ENCODE measurements at places on chromosomes 7 and 10.

GRCh38 chr7:24733414-24734060, 23.7 kb downstream of the GSDME start:
- DNase-seq, result no peak

DNA sequence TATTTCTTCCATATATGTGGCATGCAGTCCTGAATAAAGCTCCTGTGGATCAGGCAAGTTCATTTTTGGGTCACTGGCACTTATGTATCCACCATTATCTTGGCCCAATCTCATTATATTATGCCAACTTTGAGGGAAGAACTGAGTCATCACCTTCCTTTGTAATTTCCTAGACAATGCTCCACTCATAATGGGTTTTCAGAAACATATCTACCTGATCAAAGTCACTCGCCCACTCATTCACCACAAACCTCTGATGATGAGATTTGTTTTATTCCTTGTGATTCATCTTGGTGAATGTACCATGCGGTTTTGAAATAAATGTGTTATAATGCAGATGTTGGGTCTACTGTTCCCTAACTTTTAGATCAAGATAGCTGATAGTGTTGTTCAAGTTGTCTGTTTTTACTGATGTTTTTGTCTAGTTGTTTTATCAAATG, 525.8 kb downstream of the KIF20B start:
- no peak for DNase-seq

DNA sequence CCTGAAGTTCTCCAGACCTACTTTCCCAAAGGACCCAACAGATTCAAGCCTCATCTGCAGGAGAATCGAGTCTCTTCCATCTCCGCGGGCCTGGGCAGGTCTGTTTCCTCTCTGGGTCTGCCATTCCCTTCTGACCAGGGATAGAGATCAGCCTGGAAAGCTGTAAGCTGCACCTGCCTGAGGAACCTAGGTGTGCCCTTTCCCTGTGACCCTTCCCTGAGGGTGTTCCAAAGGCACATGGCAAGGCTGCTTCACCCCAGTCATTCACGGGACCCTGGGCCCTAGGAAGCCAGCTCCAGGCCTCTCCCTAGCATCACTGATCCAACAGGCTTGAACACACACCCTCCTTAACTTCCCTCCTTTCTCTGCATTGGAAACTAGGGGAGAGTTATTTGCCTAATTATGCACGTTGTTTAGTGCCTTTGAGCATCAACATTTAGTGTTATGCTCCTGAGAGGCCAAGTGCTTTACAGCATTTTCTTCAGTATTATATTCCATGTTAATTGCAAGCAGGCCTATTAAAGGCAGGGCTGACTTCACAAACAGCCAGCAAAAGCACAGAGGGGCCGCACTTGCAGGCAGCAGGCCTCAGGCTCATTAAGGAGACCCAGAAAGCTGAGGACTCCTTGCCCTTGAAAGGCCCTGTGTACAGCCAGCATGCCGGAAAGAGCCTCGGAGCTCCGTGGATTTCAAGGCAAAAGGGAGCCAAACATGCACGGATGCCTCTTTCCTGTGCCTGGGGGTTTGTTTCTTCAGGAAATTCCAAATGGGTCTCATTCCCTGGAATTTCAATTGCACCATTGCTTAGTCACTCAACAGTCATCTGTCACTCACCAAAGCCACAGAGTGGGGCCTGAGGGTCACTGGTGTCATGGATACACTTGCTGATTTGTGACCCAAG, 91.0 kb upstream of the FAM20C start:
- no peak for DNase-seq

- DNase-seq, result no peak
Observed at GRCh38 chr7:18866359-18867036, 250.9 kb downstream of the TWIST1 start.

- DNase-seq, result no peak
Observed at GRCh38 chr10:94398762-94399161, 3.6 kb upstream of the TBC1D12 start.

GRCh38 chr10:23966504-23967051, 242.4 kb upstream of the KIAA1217 start:
- DNase-seq, result no peak

DNA sequence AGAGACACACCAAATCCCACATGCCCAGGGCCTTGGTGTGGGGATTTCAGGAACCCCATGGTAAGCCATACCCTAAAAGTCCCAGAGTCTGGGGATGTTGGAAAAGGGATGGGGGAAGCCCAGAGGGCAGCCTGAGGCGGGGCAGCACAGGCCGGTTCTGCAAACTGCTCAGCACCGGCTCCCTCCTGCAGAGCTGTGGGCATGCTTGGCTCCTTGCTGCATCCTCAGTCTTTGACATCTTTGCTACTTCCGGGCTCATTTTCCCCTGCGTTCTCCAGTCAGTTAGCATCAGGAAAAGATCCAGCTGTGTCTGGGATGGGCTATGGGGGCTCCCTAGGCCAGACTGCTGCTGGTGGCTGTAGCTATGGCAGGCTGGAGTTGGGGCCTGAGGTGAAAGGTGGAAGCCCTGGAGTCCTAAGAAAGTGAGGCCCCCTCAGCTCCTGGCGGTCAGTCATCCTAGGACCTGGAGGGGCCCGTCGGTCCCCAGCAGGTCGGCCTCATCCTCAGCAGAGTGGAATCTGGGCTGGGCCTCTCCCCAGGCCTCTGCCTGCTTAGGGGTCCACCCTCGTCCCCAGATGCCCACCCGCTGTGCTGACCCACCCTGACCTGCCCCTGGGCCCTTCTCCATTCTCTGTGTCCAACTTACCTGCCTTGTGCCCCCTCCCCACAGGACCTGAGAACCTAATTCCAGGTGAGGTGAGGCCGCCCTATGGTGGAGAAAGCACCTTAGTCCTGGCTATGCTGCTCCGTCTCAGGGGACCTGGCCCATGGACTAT, 9.3 kb downstream of the TBATA start:
- peak; percentile 35 for DNase-seq

DNA sequence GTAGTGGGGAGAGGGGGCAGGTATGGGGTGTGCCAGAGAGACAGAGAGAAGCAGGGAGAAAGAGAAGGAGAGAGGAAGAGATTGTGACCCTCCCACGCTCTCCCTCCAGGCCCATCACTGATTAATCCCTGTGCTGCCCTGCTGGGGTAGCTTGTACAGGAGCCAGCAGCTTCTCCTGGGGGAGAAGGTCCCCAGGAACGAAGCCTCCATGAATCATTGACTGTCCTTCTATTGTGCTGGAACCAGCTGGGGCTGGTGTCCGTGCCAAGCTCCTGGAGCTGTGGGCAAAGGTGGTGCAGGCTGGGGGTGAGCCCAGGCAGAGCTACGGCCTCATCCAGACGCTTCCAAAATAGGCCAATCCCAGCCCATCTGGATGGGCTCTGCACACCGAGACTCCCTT, 20.9 kb downstream of the AQP1 start:
- DNase-seq, result no peak

DNA sequence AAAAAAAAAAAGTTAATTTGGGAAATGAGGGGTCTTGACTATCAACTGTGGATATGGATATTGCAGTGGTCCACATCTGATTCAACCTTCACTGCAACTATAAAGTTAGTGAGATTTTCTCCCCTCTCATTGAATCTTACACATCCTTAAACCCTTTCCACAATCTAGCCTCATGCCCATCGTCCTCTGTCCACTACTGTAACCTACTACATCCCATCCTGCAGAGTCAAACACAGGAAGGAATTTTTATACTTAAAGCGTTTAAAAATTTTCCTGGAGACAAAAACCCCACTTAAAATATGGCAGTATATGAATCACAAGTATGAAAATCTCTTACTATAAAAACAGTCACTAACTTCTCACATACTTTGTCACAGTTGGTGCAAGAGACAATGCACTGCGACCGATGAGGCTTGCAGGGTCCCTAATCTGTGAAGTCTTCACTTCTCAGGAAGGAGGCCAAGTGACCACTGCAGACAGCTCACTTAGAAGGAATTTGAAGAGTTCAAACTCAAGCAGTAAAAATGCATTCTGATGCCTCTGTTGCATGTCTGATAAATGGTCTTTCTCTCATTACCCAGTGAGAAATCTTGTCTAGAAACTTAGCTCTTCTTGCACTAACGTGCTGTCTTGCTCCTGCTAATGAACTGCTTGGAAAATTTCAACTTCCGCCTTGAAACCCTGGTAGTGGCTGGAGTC, 50.3 kb upstream of the ST8SIA6 start:
- no peak for DNase-seq

GRCh38 chr10:49419005-49419404, 23.1 kb upstream of the DRGX start:
- no peak for DNase-seq

- DNase-seq, result peak; percentile 20
Observed at GRCh38 chr7:30923009-30923773, 11.5 kb downstream of the AQP1 start.

DNA sequence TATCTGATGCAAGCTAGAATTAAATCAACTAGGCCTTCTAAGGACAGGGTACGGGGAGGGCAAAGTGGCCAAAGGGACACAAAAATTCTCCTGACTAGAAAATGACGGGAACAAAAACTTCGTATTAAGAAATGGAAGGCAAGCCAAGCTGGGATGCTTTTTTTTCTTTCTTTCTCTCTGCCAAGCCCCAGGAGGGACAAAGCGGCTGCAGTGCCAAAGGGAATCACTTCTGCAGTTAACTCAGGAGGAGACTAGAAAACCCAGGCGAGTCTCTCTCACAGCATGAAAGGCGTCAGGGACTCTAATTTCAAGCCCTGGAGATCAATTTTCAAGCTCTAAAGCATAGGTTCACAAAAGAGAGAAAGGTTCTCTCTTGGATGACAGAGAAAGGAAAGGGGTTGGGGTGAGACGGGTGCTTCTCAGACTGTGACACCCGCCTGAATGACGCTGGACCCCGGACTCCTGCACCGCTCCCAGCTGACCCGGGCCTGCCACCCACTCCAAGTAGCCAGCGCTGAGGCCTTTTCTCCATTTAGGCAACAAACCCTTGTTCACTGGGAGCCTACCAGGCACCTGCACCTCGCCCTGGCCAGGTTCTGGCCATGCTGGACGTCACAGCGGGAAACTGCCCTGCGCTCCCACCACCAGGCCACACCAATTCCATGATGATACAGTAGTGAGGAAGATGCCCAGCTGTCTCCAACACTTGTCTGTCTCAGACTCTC, 56.5 kb downstream of the KIAA1549 start:
- no peak for DNase-seq

DNA sequence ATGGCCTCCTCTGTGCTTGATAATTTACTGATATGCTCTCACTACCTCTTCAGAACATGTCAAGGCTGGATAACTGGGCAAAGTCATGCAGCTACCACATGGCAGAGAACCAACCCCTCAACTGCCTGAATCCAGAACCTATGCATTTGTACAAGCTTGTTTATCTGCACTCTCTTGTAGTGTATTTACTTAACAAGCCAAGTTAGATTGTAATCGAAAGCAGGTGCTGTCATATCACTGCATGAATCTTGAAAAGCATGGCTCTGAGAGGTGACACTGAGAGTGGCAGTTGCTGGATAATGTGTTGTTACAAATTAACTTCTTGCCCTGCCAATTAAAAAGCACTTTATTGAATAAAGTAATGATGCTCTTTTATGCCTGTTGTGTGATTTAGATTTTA, 588.6 kb downstream of the NRG3 start:
- no peak for DNase-seq

GRCh38 chr7:157412491-157413180, 75.8 kb downstream of the DNAJB6 start:
- DNase-seq, result no peak

DNA sequence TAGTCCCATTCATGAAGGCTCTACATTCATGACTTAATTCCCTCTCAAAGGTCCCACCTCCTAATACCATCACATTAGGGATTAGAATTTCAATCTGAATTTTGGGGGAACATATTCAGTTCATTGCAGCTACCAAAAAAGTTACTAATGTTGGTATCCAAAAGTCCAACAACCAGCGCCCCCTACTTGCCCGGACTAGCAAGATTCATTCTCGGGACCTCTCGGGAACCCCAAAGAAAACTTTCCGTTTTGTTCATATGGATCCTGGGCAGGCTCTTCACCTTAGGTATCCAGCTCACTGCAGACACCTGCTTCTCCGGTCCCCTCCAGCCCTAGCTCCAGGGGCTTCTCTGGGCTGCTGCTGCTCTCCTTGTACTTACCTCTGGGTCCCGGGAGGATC, 8.9 kb upstream of the GRK5 start:
- no peak for DNase-seq

- DNase-seq, result no peak
Observed at GRCh38 chr7:110604206-110604605, 486.7 kb upstream of the LRRN3 start.

DNA sequence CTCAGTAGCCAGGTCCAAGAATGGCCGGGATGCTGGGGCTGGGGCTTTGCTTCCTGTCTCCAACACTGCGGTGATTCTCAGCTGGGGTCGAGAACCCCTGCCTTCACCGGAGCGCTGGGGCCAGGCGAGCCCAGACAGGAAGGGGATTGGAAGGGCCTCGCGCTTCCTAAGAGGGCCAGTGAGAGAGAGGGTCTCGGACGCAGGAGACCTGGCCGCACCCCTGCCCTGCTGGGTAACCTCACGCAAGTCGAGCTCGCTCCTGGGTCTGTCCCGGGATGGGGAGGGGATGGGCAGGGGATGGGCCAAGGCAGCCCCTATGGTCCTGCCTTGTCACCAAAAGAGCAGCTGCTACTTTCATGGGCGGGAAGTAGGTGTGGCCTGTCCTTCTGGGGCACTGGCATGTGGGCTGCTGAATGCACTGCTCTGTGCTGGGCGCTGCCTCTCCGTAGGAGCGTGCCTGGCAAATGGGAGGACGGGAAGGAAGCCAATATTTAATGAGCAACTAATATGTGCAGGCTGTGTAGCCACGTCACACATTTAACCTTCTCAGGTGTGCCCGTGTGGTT, 20.0 kb downstream of the KCNK18 start:
- peak; percentile 40 for DNase-seq

- DNase-seq, result peak; percentile 43
Observed at GRCh38 chr10:28838908-28839307, 161.6 kb downstream of the BAMBI start.

DNA sequence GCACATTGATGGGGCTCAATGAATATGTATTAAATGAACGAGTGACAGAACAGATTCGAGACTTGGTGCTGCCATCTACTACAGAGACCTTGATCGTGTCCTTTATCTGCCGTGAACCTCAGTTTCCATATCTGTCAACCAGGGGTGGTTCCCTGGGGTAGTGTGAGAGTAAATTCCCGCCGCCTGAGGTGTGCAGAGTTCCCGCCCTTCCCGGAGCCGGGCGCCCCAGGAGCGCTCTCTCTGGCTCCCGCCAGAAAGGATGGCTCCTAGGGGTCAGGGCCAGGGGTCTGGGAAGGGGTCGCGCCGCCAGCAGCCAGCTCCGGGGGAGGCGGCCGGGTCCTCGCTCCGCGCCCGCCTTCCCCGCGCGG, 333 bp upstream of the PLCE1 start:
- no peak for DNase-seq

- no peak for DNase-seq
Observed at GRCh38 chr7:9013940-9014339, 580.5 kb downstream of the NXPH1 start.

- no peak for DNase-seq
Observed at GRCh38 chr7:132122901-132123300, 453.4 kb downstream of the PLXNA4 start.

- DNase-seq, result no peak
Observed at GRCh38 chr7:26087321-26088091, 64.5 kb upstream of the NFE2L3 start.

GRCh38 chr7:54785261-54785660, 26.2 kb upstream of the SEC61G start:
- DNase-seq, result no peak

Measured in stomach (tissue), 19 donors.